NCI-H2081 (cell line): ENCODE measurements at places on chromosomes 5 and 9.

- DNase-seq = no peak
Observed at GRCh38 chr9:88653406-88653805, 118.4 kb downstream of the NXNL2 start.

GRCh38 chr5:114657342-114658130, 295.7 kb downstream of the KCNN2 start:
- no peak for DNase-seq

DNA sequence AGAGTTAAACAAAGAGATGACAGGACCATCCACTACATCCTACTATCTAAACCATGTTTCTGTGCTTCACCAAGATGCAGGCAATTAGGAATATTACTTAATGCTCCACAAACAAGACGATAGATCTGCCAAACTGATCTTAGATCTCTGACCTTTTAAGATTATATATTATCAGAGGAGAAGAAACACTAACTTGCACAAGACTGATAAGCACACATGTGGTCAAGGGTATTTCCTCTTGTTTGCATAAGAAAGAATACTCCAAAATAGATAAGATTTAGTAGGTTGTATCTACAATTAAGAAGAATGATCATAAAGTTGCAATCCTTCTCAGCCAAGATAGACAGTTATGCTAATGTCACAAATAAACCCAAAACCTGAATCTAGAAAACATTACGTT, 601.0 kb upstream of the ACO1 start:
- no peak for DNase-seq

DNA sequence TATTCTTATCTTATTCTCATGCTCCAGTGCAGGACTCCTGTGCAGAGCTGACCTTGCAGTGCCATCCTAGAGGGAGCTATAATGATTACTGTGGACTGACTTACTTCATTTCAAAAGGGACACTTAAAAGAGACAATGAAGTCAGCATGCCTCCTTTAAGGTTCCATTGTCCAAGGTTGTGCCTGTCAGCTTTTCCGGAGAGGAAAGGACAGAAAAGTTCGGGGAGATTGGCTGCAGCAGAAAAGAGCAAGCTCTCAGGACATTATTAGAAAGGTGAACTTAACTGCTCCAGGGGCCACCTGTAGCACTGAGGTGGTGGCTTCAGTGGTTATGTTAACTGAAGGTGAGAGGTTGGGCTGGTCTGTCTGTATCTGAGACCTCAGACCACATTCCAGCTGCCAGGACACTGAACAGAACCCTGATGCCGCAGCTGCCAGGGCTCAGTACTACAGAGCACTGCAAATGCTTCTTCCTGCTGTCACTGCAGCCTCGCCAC, 112.9 kb downstream of the ST8SIA4 start:
- no peak for DNase-seq

DNA sequence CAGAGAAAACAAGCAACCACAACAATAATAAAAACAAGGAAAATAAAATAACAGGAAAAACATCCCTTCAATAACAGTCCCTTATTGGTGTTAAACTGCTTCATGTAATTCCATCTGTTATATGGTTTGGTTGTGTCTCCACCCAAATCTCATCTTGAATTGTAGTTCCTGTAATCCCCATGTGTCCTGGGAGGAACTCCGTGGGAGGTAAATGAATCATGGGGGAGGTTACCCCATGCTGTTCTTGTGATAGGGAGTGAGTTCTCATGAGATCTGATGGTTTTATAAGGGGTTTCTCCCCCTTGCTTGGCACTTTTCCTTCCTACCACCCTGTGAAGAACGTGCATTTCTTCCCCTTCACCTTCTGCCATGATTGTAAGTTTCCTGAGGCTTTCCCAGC, 369.8 kb downstream of the TMEM232 start:
- DNase-seq = no peak

DNA sequence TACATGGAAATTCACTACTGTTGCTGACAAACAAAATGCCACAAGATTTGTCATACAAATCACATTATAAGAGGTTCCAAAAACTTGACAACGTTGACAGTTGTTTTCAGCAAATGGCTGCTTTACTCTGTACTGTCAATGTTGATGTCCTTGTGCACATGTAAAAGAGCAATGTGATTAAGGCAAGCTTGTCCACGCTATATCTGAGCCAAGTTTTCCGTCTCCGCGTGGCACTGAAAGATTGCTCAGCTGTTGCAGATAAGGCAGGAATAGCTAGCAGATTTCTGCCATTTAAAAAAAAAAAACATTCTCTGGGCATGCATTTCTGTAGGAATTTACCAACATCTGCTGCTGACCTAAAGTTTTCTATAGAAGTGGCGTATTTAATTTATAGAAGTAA, 46.4 kb upstream of the MEF2C start:
- DNase-seq = no peak

GRCh38 chr5:9160747-9161146, 385.1 kb downstream of the SEMA5A start:
- DNase-seq = no peak

- no peak for DNase-seq
Observed at GRCh38 chr5:149108651-149109280, 32.5 kb upstream of the ABLIM3 start.

DNA sequence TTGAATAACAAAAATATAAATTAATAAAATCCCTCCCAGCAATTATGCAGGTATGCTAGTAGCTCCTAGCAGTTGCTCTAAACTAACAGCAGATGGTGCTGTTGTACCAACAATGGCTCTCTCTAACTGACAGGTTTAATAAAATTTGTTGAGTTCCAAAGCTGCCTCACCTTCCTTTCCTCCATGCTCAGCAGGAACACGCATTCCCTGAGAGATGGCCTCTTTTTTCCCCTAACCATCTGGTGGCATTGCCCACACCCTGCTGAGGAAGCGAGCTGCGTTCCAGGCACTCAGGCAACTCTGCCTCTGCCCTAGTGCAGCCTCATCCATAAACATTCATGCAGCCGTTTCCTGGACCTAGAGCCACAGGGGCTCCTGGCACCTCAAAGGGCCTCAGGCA, 106.2 kb downstream of the KLHL3 start:
- DNase-seq = peak; percentile 31

DNA sequence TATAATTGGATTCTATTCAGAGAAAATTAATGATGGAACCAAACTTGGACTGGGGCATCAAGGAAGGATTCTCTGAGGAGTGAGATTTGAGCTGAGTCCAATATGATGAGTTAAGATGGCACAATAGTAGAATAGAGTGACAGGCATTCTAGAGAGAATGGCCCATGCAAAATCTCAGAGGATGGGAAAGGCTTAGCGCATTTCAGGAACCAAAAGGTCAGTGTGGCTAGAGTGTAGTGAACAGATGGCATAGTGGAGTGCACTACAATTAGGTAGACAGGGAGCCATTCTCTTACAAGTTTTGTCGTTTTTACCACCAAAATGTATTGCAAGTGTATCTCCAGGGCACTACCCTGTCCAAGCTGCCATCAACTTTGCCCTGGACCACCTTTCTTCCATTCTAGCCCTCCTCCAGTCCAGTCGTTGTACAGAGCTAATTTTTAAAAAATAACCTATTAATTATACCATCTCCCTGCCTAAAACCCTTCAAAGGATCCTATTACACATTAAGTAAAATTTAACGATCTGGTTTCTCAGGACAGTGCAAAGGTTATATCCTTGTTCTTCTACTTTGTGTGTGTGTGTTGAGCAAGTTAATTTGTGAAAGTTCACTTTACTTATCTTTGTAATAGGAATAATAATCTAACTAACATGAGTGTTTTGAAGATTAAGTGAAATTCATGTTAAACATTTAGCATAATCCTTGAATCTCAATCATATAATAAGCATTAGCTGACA, 211.7 kb downstream of the COMMD10 start:
- no peak for DNase-seq

DNA sequence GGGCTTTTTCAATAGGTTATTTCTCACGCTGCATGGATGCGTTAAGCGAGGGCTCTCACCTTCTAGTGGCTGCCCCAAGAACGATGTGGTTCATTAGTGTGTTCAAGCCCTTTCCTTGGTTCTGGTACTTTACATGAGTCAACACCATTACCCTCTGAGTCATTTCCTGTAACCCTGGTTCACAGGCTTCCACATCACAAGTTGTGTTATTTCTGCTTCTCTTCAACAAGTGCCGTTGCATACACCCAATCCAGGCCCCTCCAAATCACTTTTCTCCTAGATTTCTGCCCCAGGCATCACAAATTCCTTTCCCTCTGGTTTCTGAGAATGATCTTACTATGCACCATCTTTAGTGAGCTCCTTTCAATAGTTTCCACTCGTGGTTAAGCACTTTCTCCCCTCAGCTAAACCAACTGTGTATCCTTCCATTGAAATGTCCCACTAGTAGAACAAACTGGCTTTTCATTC, 69.5 kb upstream of the RAD23B start:
- DNase-seq = no peak

DNA sequence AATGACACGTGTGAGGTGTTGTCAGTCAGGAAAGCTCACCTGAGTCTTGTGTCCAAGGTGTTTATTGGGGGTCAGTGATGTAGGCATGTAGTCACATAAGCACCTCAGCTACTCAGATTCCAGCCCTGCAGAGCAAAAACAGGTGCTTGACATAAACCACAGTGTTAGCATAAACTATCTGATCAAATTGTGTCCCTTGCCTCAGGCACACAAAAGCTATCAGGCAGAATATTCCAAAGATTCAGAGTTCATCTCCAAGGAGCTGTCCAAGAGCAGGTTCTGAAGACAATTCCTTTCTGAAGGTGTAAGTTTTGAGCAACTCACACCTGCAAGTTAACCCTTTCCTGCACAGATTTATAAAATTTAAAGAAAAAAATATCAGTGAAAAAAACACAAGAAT, 102.2 kb upstream of the ITGA1 start:
- no peak for DNase-seq

DNA sequence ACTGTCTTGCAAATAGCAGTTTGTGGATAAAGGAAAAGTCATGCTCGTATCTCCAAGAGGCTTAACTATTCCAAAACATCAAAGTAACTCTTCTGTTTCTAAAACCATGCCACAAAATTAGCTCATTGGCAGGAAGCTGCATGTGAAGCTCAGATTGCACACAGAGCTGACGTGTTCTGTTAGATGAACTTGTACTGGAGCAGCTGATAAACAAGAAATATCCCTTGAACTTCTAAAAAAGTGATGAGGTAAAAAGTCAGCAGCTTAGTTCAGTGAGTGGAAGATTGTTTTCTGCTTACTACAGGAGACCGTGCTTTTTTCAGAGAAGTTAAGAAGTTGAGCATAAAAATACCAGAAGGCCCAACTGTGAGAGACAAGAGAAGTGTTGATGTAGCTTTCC, 113.2 kb downstream of the SLC12A2 start:
- DNase-seq = no peak

GRCh38 chr9:33794560-33794959, 801 bp upstream of the PRSS3 start:
- DNase-seq = peak; percentile 27

DNA sequence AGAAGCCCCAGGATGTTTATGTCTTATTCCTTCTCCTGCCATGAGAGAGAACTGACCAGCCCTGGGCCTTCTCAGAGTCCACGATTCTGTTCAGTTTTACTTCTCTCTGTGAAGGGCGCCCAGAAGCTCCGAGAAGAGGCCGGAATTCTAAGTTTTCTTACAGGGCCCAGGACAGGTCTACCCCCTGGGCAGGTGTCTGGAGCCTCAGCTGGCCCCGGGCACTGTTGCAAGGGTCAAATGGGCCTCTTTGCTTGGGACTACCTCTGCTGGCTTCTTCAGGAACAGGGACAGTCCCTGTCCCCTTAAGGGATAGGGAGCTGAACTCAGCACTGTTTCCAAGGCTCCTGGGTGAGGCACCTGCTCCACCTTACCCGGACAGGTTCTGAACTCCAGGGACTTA, 55.0 kb downstream of the RASGEF1C start:
- no peak for DNase-seq

DNA sequence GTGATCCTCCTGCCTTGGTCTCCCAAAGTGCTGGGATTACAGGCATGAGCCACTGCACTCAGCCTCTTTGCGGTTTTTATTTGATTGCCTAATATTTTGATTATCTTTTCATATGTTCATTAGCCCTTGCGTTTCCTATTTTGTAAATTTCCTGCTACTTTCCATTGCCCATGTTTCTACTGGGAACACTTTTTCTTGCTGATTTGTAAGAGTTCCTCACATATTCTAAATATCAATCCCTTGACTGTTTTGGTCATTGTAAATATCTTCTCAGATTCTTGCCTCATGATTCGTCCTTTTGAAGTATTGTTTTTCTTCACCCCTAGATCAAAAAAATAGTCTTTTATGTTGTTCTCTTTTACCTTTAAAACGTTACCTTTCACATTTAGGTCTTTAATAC, 37.9 kb upstream of the TTC1 start:
- DNase-seq = no peak

- DNase-seq = no peak
Observed at GRCh38 chr5:20055301-20055700, 67.3 kb upstream of the CDH18 start.

DNA sequence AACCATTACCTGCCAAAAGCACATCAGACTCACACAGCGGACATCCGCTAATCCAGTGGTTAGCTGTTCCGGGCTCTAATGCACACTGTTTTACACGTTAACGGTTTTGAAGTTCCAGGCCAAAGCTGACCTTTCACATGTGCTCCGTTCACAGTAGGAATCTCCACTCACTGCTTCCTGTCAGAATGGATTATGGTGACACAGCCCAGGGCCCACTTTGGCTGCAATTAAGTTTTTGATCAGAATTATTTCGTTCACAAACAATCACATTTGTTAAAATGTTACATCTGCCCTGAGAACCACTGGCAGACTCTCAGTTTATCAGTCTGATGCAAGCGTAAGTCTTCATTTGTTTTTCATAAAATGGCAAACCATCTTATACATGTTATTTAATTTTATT, 30.2 kb upstream of the CATSPER3 start:
- no peak for DNase-seq

DNA sequence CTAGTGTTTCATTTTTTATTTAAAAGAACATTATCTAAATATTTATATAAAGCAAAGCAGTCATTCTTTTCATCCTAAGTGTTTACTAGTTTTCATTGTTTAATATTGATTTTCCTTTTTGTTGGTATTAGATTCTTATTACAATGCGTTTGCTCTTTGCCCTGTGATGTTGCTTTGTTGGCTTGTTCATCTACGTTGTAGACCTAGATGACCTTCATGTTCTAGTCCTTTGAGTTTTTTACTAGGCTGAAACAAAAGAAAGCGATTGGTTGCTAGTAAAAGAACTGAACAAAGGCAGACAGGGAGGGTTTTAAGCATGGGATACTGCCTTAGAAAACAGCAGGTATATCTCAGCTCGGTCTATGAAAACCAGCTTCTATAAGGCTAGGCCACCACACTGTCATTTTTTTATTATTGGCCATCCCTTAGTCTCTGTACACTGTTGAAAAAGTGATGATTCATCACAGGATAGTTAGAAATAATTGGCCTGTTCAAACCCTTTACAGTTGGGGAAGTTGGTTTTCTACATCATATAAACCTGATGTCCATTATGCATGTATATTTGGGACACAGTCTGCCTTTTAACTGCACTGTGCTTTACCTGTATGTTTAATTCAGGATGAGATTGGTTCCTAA, 119.0 kb downstream of the ZCCHC7 start:
- no peak for DNase-seq

- DNase-seq = no peak
Observed at GRCh38 chr5:74173241-74173640, 467.3 kb downstream of the ENC1 start.

- no peak for DNase-seq
Observed at GRCh38 chr9:95317893-95318211, 343 bp upstream of the FANCC start.

GRCh38 chr9:12906646-12907045, 131.8 kb downstream of the LURAP1L start:
- no peak for DNase-seq
